Fibroblast of mammary gland (primary cell): ENCODE measurements at places on chromosomes 5 and 9.

GRCh38 chr5:16709691-16710433 is 93.1 kb upstream of the RETREG1 start:
- no peak for DNase-seq

DNA sequence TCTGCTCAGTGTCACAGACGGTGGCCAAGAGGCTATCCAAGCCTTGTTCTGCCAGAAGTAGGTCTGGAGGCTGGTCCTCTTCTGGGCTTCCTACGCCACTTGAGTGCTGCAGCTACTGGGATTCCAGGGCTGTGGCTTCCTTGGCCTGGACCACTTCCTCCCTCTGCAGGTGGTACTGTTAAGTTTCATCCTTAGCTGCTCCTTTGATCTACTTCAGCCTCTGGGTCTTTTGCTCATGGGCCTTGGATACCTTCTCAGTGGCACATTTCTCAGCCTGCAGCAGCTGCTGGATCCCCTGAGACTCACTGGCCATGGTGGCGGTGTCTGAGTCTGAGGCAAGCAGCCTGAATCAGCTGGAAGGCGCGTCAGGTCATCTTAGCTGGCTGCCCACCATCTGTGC is 10.3 kb downstream of the CNOT8 start:
- DNase-seq, result peak; percentile 25

DNA sequence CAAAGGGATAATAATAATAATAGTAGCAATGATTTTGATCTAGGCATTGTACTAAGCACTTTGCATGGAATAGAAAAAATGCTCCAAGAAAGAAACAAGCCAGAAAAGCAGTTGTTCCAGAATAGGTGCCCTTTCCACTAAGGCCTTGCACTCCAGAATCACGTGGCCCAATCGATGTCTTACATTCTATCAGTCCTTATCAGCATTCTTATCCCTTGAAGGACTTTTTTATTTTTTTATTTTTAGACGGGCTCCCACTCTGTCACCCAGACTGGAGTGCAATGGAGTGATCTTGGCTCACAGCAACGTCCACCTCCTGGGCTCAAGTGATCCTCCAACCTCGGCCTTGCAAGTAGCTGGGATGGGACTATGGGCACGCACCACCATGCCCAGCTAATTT is 36.5 kb downstream of the PDZD2 start:
- DNase-seq, result no peak

- peak; percentile 25 for DNase-seq
Observed at GRCh38 chr5:60883229-60883628, 39.2 kb upstream of the ELOVL7 start.

GRCh38 chr5:135055396-135055795 is 21.4 kb upstream of the PITX1 start:
- no peak for DNase-seq

GRCh38 chr5:141101059-141101458 is 786 bp downstream of the PCDHB3 start:
- no peak for DNase-seq

- no peak for DNase-seq
Observed at GRCh38 chr9:93108291-93109041, 12.4 kb downstream of the CARD19 start.

DNA sequence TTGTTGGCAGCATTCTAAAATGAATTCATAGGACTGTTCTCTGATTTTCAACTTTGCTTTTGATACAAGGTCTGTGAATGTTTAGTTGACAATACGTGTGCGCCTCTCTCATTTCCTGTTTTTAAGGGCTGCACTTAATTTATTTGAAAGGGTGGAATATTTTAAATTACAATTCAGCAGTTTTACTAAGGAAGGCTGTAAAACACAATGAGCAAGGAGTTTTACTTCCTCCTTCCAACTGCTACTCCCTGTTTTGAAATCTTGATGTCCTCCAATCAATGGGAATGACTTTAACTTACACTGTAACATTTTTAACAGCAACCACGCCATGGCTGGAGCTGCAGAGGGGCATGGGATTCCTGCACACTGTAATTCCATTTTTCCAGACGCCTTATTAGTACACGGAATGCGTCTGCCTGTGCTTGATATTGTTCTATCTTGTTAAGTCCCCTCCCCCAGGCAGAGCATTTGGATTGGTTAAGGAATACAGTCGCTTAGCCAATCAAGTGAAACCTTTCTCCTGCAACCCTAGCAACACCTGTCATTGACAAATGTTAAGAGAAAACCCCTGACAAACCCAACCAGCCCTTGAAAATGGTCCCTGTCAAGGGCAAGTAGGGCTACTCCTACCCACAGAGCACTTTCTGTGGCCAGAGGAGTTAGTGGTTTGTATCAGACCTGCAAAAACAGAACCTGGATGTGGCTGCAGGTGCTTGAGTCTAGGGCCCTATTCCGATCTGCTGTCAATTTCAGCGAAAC is 12.5 kb upstream of the ZSWIM6 start:
- DNase-seq, result no peak

GRCh38 chr9:136193127-136193890 is 11.6 kb downstream of the LHX3 start:
- no peak for DNase-seq

- DNase-seq, result no peak
Observed at GRCh38 chr5:68267066-68267465, 51.5 kb downstream of the PIK3R1 start.

DNA sequence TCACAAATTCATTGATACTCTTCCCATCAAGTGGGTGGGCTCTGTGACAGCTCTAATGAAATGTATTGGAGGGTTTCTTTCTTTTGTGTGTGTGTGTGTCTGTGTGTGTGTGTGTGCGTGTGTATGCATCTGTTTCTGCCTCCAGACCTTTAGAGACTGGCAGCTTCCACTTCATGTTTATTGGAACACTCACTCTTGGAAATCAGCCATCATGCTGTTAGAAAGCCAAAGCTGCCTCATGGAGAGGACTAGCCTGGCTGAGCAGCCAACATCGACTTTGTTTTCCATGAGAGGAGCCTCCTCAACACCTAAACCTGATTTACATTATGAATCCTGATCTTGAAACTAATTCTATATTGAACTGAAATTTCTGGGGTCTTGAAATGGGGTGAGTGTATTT is 128.5 kb upstream of the FAM174A start:
- peak; percentile 15 for DNase-seq

DNA sequence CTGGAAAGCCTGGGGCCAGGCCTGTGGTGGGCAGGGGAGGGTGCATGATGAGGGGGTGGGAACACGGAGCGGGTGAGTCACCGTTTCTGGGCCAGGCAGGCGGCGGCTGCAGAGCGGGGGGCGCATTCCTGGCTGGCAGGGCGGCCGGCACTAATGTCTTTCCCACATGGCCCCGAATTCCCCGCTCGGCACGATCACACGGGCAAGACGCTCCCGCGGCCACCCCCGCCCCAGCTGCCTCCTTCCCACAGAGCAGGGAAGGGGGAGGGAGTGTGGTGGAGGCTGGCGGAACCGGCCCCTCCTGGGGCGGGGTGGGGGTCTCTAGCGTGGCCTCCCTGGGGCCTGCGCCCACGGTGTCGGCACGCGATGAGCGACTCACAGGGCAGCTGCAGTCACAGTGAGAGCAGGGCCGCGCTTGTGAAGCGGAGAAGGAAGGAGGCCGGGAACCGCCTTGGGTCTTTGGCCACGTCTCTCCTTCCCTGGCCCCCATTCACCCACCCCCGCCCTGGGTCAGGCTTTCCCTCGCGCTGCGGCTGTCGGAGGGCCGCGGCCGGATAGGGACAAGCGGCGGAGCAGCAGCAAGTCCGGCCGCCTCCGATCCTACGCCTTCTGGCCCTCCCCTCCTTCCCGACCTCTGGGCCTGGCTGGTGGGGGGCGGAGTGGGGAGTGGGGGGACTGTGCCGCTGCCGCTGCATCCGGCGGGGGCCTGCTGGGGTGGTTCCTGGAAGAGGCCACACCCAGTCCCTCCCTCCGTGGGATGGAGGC is 48.9 kb downstream of the CXXC5 start:
- DNase-seq, result peak; percentile 81

- no peak for DNase-seq
Observed at GRCh38 chr9:125851979-125852378, 104.8 kb downstream of the PBX3 start.

- DNase-seq, result no peak
Observed at GRCh38 chr9:3628239-3628638, 102.4 kb upstream of the RFX3 start.

DNA sequence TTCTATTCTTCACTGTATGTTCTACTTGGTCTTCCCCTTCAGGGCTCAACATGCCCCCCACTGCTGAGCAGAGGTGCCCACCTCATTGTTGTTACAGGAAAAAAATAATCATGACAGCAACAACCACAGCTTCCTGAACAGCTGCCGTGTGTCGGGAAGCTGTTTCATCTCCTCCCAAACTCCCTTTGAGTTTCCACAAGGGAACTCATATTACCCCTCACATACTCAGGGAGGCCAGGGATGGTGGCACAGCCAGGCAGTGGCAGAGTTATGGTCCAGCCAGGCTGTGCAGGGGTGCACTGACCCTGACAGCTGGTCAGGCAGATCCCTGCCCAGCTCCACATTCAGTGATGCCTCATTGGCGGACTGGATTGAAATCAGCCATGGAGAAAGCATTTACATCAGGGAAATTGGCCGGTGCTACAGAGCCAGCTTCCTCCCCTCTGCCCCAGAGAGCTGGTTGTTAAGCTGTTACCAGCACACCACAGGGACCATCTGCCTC is 37.3 kb downstream of the SARDH start:
- DNase-seq, result no peak

- no peak for DNase-seq
Observed at GRCh38 chr9:71984831-71985281, 73.4 kb downstream of the C9orf85 start.

GRCh38 chr5:67166460-67167285 is 29.9 kb downstream of the CD180 start:
- no peak for DNase-seq

- peak; percentile 68 for DNase-seq
Observed at GRCh38 chr9:14258660-14259239, 55.2 kb downstream of the NFIB start.

DNA sequence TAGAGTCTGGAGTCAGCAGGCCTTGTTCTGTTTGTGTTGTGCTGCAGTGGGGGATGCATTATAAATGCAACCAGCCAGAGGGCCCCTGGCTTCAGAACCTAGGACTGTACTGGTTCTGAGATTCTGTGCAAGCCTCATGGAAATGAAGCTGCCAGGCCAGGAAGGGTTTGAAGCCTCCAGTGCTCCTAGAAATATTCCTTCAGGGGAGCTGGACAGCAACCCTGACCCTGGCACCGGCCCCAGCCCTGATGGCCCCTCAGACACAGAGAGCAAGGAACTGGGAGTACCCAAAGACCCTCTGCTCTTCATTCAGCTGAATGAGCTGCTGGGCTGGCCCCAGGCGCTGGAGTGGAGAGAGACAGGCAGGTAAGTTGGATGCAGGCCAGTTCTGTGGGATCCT is at the start of gene SLC4A9:
Gene SLC4A9, plus strand, starts transcription at position 94 of the 400 bp plus-strand sequence. Its CDS starts 43 bp downstream, at position 137.
- DNase-seq, result no peak
